ENCODE measurements at places on chromosomes 1 and 21.

GRCh38 chr1:5552787-5553484 is 439.3 kb downstream of the NPHP4 start:
- ATAC-seq: no peak
- H3K4me1 ChIP-seq: no peaks in the 10 kb centered on the region
- H3K36me3 ChIP-seq: no peaks in the 10 kb centered on the region
- H3K27me3 ChIP-seq: peaks cover 10% of the 10 kb centered on the region
- H3K4me3 ChIP-seq: no peak overlapping the region

- no peaks in the 10 kb centered on the region for H3K4me1 ChIP-seq
- H3K36me3 ChIP-seq: no peaks in the 10 kb centered on the region
- H3K4me3 ChIP-seq: no peak overlapping the region
- H3K27me3 ChIP-seq: peaks cover 7% of the 10 kb centered on the region
Measured at GRCh38 chr1:56934430-56935060, 31.3 kb downstream of the C8B start.

DNA sequence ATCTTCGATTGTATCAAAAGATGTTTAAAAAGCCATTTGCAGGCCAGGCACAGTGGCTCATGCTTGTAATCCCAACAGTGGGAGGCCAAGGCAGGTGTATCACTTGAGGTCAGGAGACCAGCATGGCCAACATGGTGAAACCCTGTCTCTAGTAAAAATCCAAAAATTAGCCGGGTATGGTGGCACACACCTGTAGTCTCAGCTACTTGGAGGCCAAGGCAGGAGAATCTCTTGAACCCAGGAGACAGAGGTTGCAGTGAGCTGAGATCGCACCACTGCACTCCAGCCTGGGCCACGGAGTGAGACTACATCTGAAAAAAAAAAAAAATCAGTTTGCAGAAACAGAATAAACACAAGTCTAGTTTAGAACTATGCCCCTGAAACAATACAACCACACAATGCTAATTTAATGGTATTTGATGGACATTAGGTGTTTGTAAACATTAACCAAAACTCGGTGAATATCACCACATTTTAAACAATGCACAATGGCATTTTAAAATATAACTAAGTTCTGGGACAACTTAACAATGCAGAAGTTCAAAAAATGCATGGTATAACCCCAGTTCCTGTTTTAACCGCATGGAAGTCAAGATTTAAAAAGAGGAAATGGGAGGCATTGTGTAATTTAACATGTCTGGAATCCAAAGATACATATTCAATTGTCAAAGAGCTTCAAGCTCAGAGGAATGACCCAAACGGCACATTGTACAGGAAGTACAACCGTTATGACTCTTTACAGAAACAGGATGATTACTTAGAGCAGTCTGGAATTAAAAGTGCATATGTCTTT is 7.1 kb upstream of the PTTG1IP start:
- ATAC-seq: peak; percentile 71
- H3K36me3 ChIP-seq: peaks cover 11% of the 10 kb centered on the region
- no peaks in the 10 kb centered on the region for H3K27me3 ChIP-seq
- H3K4me1 ChIP-seq: peaks cover 44% of the 10 kb centered on the region
- no peak overlapping the region for H3K4me3 ChIP-seq

DNA sequence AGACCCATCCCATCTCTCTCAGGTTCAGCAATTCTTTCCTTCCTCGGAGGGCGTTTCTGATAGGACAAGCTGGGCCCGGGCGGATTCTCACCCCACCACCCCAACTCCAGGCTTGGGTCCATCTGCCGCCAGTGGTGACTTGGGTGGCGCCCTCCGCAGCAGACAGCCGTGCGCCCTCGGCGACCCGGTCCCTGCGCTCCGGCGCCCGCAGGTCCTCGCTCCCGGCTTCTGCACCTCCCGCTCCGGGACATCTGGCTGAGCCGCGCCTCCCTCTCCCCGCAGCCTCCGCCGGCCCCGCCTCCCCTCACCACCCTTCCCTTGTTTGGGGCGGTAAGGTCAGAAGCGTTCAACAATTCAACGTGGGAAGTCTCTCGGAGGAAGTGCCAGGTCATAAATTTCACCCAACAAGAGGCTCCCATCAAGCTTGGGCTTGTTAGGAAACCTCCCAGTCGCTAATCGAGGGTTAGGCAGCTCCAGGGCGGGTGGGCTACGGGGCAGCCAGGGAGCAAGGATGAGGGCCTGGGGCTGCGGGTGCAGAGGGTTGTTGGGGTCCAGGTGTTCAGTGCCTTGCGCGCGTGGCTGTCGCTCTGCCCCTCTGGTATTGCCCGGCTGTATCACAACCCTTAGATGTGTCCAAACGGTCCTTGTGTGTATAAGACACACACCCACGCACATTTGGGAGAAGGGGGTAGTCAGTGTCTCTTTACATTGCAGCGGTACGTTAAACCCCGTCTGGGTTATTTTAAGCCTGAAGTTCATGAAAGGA is 39.8 kb downstream of the OLIG1 start:
- ATAC-seq: no peak
- H3K27me3 ChIP-seq: peaks cover 87% of the 10 kb centered on the region
- no peak overlapping the region for H3K4me3 ChIP-seq
- no peak overlapping the region for H3K27ac ChIP-seq

- no peak overlapping the region for H3K27ac ChIP-seq
- no peaks in the 10 kb centered on the region for H3K4me1 ChIP-seq
- no peaks in the 10 kb centered on the region for H3K27me3 ChIP-seq
Measured at GRCh38 chr1:76390456-76390855, 315.9 kb downstream of the ST6GALNAC3 start.

- peak; percentile 50 for ATAC-seq
- H3K36me3 ChIP-seq: no peaks in the 10 kb centered on the region
- H3K27ac ChIP-seq: no peak overlapping the region
- H3K4me1 ChIP-seq: peaks cover 6% of the 10 kb centered on the region
- no peak overlapping the region for H3K4me3 ChIP-seq
Measured at GRCh38 chr1:116751146-116751545, 3.1 kb upstream of the CD2 start.

DNA sequence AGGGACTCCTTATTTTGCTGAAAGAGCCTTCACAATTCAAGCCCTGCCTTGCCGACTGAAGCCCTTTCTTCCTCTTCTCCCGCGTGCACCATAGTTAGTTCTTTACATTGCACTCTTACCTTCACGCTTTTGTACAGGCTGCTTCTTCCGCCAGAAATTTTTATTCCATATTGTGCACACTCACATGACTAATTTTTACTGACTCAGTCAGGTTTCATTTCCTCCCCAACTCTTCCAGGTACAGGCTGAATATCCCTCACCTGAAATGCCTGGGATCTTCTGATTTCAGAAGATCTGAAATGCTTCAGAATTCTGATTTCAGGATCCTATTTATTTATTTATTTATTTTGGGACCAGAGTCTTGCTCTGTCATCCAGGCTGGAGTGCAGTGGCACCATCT is 172.8 kb downstream of the ZNF281 start:
- peaks cover 60% of the 10 kb centered on the region for H3K27me3 ChIP-seq
- no peak overlapping the region for H3K4me3 ChIP-seq

GRCh38 chr1:219372916-219373615 is 199.4 kb downstream of the LYPLAL1 start:
- no peaks in the 10 kb centered on the region for H3K4me1 ChIP-seq
- H3K4me3 ChIP-seq: no peak overlapping the region
- H3K27me3 ChIP-seq: no peaks in the 10 kb centered on the region

DNA sequence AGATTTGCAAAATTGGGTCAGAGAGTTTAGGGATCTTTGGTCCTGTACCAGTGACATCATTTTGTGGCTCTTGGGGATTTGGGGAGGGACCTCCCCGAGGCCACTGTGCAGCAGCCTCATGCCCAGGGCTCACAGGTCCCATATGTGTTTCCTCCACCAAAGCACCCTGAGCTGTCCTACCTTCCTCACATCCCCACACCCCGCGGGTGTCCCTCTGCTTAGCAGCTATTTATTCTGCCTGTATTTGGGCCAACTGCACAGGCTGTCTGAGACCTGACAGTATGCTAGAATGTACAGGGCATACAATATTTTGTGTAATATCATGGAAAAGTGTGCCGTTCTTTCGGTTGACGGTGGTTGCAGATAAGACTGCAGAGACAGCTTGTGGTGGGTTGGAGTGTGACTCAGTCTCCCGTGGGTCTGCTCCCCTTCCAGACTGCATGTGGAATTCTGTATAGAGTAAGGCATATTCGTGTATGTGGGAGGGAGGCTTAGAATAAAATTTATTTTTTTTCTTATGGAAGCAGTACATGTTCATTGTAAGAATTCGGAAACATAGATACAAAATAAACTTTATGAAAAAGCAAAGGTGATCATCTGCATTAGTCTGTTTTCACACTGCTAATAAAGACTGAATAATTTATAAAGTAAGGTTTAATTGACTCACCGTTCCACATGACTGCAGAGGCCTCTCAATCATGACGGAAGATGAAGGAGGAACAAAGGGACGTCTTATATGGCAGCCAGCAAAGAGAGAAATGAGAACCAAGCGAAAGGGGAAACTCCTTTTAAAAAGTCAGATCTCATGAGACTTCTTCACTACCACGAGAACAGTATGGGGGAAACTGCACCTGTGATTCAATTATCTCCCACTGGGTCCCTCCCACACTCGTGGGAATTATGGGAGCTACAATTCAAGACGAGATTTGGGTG is 84.4 kb downstream of the ADARB1 start:
- no peaks in the 10 kb centered on the region for H3K27me3 ChIP-seq
- H3K36me3 ChIP-seq: peaks cover 53% of the 10 kb centered on the region
- ATAC-seq: peak; percentile 81
- peaks cover 36% of the 10 kb centered on the region for H3K4me1 ChIP-seq

DNA sequence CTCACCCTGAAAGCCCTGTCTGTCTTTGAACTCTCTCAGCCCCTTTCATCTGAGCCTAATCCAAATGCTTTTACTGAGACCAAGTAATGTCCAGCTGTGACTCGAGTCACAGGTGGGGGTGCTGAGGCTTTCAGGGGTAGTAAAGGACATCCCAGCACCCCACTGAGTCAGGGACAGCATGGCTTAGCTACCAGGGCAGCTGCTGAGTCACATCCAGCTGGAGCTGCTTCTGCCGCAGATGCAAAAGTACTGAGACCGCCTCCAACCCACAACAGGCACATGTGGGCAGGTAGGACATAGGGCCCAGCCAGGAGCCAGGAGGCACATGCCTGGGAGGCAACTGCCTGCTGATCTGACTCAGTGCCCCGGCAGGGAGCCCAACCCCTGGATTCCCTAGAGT is 6.7 kb upstream of the VSIG8 start:
- no peak overlapping the region for H3K4me3 ChIP-seq
- no peak overlapping the region for H3K27ac ChIP-seq
- H3K4me1 ChIP-seq: no peaks in the 10 kb centered on the region
- peaks cover 15% of the 10 kb centered on the region for H3K27me3 ChIP-seq
- ATAC-seq: no peak

DNA sequence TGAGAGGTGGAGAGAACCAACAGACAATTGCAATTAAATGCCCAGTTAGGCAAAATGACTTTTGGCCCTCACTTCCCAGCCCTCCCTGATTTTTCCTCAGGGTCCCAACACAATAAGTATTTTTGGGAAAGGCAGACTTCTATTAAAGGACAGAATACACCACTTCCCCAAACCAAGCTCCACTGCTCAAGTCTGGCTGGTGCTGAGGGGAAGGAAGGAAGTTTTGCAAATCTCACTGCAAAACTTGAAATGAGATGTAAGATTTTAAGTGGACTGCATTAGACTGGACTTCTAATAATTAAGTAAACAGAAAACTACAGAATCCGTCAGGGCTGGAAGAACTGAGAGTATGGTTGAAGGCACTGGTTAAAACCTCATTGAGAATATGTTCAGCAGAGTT is 32.2 kb upstream of the CD1D start:
- H3K27me3 ChIP-seq: no peaks in the 10 kb centered on the region
- peaks cover 43% of the 10 kb centered on the region for H3K4me1 ChIP-seq
- peak overlapping the region; percentile 87 for H3K4me3 ChIP-seq

DNA sequence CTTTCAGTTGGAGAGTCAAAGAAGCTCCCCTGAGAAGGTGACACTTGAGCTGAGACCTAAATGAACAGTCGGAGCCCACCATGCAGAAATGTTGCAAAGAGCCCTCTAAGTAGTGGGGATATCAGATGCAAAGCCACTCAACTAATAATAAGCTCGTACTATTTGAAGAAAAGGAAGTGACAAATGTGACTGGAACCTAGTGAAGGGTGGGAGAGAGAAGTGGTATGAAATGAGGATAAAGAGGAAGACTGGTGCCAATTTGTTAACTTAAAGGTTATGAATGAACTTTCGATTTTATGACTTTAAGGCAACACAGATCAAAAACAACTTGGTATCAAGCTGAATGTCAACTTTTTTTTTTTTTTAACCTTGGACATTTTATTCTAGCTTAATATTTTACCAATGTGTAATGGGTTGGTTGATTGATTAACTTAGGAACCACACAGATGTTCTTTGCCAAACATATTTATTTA is 14.7 kb downstream of the LYPLAL1 start:
- no peaks in the 10 kb centered on the region for H3K27me3 ChIP-seq
- ATAC-seq: peak; percentile 77
- H3K4me1 ChIP-seq: peaks cover 66% of the 10 kb centered on the region

DNA sequence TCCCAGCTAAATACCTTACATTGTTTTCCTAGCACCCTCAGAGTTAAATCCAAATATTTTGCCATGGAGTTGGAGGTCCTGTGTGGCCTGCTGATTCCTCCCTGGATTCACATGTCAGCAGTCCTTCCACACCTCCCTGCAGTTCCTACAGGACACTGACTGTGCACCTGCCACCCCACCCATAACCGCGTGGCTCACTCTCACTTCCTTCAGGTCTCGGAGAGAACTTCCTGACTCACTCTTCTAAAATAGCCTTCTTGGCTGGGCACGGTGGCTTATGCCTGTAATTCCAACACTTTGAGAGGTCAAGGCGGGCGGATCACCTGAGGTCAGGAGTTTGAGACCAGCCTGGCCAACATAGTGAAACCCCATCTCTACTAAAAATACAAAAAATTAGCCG is 8.4 kb upstream of the CAMTA1 start:
- H3K36me3 ChIP-seq: no peaks in the 10 kb centered on the region
- H3K27me3 ChIP-seq: no peaks in the 10 kb centered on the region
- no peak overlapping the region for H3K4me3 ChIP-seq
- peaks cover 29% of the 10 kb centered on the region for H3K4me1 ChIP-seq

GRCh38 chr1:158035976-158036583 is 42.6 kb downstream of the KIRREL1 start:
- no peak overlapping the region for H3K27ac ChIP-seq
- no peaks in the 10 kb centered on the region for H3K36me3 ChIP-seq
- no peak overlapping the region for H3K4me3 ChIP-seq
- H3K27me3 ChIP-seq: peaks cover 60% of the 10 kb centered on the region

GRCh38 chr1:161006563-161006962 is 14.4 kb downstream of the F11R start:
- H3K36me3 ChIP-seq: no peaks in the 10 kb centered on the region
- H3K4me1 ChIP-seq: peaks cover 3% of the 10 kb centered on the region
- no peak for ATAC-seq
- no peak overlapping the region for H3K27ac ChIP-seq

DNA sequence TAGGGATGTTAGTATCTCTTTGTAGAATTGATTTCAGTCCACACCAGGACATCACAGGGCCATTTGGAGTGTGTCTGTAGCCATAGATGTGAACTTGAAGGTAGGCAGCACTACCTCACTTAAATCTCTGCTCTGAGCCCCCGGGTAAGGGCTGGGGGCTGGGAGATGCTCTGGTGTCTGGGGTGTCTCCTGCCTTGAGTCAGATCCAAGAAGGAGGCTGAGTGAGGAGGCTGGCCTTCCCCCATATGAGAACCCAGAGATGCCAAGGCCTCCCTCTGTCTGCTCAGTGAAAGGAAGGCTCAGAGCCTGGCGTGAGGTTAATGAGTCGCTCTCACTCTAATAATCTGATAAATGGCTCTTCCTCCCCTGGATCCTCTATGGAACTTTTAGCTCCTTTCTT is 161.6 kb downstream of the ACTL8 start:
- peaks cover 53% of the 10 kb centered on the region for H3K27me3 ChIP-seq
- ATAC-seq: no peak
- no peak overlapping the region for H3K27ac ChIP-seq
- no peaks in the 10 kb centered on the region for H3K36me3 ChIP-seq
- H3K4me3 ChIP-seq: no peak overlapping the region
- H3K4me1 ChIP-seq: no peaks in the 10 kb centered on the region

Measured in stimulated activated memory B cell treated with anti-CD40 and anti-IgM and Interleukin-4, amounts not matched to agents 10 μg/mL and 1 μg/mL and 100 μg/mL, for 72 hours (primary cell).